SJCRH30 (cell line): ENCODE measurements at places on chromosomes 6 and 20. TPM values are rescaled to one million over a fixed set of nuclear protein-coding genes. Genes with fewer than 3 reads are reported as not detected.

Gene FNDC11
- total RNA-seq, result 0.02 and 0.20 TPM in 2 replicates

Gene SLC25A27
- total RNA-seq, result 0.33 and 0.81 TPM in 2 replicates

DNA sequence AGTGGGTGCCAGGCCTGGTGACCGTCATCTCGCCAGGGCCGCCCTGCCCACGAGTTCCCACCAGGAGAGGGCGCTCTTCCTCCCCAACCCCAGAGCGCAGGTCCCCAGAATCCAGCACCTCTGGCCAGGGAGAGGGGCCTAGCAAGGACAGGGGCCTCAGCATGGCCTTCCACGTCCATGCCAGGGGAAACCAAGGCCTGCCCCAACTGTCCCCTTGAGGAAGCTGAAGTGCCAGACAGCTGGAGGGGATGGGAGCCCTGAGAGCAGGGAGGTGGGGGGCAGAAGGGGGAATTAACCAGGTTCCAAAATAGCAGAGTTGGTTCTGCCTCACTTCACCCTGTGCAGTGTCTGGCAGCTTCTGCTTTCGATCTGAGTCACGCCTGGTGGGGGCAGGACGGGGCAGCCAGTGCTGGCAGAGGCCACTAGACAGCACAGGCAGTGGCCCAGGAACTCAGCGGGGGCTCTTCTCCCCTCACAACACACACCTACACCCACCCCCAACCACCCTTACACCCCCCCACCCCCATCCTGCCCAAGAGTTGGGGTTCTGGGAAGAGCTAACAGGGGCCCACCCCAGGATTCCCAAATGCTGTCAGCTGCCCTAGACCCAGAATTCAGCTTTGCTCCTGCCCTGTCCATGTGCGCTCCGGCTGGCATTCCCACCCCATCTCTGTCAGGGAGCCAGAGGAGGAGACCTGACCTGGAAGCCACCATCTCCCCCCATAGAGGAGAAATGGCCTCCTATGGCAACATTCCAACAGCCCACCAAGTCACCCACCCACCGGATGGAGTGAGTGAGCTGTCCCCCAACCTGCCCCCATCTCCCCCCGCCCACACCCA is 29.2 kb downstream of the TFEB start:
- H3K4me3 ChIP-seq, result no peak overlapping the region
- peaks cover 3% of the 10 kb centered on the region; the same call in 1 of the 2 replicates for H3K4me1 ChIP-seq
- H3K36me3 ChIP-seq, result no peaks in the 10 kb centered on the region

- no peaks in the 10 kb centered on the region for H3K4me1 ChIP-seq
- H3K27ac ChIP-seq, result no peak overlapping the region
- H3K27me3 ChIP-seq, result no peaks in the 10 kb centered on the region
- H3K36me3 ChIP-seq, result no peaks in the 10 kb centered on the region
- H3K4me3 ChIP-seq, result no peak overlapping the region
Measured at GRCh38 chr6:80366051-80366450, 259.6 kb downstream of the BCKDHB start.

DNA sequence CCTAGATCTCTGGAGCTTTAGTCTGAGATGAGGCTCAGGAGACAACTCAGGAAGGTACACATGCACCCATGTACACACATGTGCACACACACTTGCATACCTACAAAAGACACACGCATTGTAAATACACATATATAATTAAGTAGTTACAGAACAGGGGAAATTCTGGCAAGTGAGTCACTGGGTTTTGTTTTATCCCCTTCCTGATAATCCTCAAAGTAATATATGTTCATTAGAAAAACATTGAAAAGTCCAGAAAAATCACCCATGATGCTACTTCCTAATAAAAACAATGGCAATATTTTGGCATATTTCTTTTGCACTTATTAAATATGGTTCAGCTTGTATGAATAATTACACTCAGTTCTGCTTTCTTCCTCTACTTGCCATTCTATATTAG is 115.3 kb upstream of the ECI2 start:
- H3K4me3 ChIP-seq, result no peak overlapping the region
- H3K36me3 ChIP-seq, result no peaks in the 10 kb centered on the region
- no peaks in the 10 kb centered on the region for H3K4me1 ChIP-seq
- DNase-seq, result no peak
- H3K27ac ChIP-seq, result no peak overlapping the region
